ENCODE measurements at places on chromosomes 6 and 20.

DNA sequence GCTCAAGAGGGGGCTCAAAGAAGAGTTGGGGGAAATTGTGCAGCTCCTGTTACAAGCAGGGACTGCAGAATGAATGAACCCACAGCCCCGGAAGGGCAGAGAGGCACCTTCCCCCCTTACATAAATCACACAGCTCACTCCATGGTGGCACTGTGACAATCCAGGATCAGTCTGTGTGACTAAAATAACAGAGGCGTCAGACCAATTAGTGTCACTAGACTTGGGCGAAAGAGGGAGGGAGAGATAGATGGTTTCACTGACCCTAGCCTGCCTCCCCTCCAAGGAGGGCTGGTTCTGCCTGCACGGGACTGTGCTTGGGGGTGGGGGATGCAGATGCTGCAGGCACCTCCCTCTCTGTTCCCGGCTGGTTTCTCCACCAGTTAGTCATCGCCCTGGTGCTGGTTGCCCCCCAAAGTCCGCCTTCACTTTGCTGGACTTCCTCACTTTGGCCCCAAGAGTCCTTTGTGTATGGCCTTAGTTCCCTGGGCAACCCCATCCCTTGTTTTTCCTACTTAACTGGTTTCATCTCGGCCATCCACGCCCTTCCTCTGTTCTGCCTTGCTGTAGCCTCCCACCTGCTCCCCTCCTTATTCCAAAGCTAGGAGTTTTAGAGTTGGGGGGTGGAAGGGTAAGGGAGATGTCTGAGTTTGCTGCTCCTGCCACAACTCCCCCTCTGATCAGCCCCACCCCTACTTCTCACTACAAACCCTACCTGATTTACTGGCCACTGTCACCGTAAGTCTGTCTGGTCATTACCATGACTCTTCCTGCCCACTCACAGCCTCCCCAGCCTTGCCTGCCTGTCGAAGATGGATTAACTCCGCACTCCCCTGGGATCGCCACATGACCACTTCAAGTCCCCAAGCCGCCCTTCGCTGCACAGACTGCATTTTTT, 17.7 kb downstream of the CCDC167 start:
- no peak for DNase-seq

DNA sequence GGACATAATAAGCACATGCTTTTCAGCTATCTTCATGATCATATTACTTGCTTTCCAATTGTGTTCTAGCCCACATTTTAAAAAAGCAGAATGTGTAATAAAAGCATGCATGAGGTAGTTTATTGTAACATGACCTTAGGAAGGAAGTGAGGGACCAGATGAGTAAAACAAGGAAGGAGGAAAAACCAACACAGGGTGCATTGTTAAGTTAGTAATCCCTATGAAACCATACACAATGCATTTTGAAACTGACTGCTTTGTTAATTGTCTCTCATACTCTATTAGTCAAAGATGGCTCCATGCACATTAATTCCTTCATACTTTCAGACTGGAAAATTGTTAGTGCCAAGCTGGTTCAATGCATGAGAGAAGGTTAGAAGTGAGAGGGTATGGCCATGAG, 37.7 kb upstream of the CENPW start:
- DNase-seq, result no peak

DNA sequence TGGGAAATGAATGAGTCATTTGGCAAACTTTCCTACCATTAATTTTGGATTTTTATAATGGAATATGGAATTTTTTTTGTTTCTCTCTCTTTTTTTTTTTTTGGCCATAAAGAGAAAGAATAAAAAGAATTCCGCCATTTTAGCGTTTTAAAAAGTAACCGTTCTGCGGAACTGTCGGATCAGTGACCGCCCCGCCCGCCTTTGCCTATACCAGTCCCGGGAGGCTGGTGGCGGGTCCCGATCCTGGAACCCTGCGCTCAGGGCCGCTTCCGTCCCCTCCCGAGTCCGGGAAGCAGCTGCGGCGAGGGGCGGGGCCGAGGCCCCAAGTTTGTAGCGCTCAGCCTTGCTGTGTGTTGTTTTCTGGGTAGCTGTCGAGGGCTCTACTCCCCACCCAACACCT, 609 bp downstream of the L3MBTL1 start:
- DNase-seq, result no peak

DNA sequence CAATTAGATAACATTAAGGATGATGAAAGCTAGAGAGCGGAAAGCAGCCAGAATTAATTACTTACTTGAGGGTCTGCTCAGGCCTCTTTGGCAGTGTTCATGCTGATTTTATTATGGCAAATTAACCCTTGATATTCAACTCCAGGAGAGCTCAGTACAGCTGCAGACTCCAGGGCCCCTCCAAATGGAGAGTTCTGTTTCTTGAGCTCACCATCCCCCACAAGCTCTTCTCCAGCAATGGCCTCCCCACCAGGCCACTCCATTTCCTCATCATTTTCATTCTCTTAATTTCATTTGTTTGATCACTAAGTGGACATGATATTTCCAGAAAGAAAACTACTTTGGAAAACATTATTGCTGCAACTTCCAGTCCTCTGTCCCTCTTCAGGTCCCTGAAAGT, 513.3 kb upstream of the NOX3 start:
- DNase-seq, result no peak

DNA sequence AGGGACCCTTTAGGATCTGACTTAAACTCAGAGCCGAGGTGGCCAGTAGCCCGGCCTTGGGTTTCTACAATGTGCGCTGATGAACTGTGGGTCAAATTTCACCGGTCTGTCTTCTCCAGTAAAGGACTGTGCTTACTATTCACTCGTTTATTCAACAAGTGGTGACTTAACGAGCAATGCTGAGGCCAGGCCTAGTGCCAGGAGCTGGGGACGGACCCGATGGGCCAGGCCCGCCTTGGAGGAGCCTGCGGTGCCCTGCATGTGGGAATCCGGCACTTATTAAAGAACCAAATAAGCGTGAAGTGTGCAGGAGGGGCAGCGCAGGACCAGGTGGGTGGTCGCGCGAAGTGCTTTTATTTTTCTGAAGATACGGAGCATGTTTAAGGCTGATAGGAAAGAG, 24.0 kb downstream of the CTCFL start:
- DNase-seq, result no peak

DNA sequence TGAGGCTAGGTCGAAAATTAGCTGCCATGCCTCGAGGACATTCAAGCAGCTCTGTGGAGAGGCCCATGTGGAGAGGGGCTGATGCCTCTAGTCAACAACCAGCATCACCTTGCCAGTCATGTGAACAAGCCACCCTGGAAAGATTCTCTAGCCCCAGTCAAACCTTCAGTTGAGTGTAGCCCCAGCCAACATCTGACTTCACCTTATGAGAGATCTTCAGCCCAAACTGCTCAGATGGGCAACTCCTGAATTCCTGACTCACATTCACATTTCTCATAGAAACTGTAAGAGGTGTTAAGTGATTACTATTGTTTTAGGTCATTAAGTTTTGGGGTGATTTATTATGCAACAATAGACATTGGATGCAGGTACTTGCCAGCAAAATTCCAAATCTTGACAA, 44.9 kb downstream of the GJA10 start:
- no peak for DNase-seq

GRCh38 chr20:43776691-43777090, 49.9 kb upstream of the GTSF1L start:
- DNase-seq, result no peak

- DNase-seq, result no peak
Measured at GRCh38 chr20:44364068-44364467, 8.6 kb downstream of the HNF4A start.

- DNase-seq, result no peak
Measured at GRCh38 chr6:89932245-89932802, 38.1 kb downstream of the GJA10 start.

GRCh38 chr20:31704225-31705119, 18.2 kb downstream of the BCL2L1 start:
- DNase-seq, result no peak

DNA sequence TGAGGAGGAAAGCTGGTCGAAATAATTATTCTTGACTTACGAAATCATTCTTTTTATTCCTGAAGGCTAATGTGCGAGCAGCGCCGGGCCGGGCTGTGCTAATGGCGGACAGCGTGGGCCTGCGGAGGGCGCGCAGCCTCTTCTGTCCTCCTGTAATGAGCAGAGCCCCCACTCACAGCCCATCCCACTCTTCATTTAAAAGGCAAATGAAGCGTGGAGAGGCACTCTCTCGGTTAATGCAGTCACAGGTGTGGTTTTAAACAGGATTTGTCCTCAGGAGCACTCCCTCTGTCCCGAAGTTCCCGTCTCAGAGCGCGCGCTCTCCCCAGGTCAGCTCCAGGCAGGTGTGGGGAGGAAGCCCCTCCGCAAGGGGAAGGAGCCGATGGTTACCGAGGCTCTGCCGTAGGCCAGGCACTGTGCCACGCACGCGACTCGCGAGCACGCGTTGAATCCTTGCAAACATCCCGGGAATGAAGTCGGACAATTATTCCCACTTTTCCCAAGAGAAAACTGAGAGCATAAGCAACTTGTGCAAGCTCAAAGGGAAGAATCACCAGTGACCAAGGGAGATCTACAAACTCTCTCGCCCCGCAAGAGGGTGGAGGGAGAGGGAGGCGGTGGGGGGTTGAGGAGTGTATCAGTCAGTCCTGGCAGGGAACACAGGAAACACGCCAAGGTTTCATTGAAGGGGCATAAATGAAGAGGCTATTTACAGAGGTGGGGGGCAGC, 35.5 kb upstream of the ZFAND3 start:
- no peak for DNase-seq

GRCh38 chr6:40427196-40427595, 160.0 kb downstream of the LRFN2 start:
- DNase-seq, result no peak

DNA sequence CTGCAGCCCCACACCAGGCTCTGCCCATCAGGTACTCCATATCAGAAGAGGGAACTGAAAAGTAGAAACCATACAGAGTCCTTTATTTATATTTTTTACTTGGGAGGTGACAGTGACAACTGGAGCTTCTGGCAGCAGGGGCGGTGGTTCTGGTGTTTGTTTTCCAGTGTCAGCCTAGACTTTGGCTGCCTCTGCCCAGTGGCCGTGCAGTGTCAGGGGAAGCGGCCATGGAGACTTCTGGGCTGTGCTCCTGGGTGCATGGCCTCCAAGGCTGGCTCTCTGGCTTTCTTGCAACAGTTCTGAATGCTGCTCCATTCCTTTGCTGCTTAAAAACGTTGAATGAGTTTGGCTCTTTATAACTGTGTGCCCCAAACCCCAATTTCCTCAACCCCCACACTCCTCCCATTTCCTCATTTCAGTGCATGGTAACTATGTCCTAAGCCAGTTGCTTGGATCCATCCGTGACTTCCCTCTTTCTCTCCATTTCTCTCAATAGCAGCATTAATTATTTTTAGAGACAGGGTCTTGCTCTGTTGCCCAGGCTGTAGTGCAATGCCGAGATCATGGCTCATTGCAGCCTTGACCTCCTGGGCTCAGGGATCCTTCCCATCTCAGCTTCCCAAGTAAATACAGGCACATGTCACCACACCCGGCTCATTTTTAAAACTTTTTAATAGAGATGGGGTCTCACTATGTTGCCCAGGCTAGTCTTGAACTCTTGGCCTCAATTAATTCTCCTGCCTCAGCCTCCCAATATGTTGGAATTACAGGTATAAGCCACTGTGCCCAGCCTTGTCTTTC, 141.1 kb upstream of the SGK1 start:
- no peak for DNase-seq

DNA sequence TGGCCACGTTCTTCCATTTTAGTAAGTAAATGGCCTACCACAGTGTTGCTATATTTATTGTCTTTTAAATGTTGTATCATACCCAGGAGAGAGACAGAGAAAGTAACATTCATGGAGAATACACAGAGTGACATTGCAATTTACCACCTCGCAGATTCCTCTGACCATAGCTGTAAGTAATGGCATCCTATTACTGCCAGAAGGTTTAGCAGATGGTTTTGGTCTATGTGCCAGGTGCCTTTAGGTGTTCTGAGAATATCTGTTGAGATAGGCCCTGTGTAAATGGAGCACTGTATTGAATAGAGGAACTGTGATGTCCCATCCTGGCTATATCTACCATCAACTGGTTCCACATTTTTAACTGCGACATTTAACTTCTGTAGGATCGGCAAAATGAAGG, 559.6 kb downstream of the KIF16B start:
- DNase-seq, result no peak

GRCh38 chr6:107132330-107132954, 17.1 kb upstream of the BEND3 start:
- no peak for DNase-seq

DNA sequence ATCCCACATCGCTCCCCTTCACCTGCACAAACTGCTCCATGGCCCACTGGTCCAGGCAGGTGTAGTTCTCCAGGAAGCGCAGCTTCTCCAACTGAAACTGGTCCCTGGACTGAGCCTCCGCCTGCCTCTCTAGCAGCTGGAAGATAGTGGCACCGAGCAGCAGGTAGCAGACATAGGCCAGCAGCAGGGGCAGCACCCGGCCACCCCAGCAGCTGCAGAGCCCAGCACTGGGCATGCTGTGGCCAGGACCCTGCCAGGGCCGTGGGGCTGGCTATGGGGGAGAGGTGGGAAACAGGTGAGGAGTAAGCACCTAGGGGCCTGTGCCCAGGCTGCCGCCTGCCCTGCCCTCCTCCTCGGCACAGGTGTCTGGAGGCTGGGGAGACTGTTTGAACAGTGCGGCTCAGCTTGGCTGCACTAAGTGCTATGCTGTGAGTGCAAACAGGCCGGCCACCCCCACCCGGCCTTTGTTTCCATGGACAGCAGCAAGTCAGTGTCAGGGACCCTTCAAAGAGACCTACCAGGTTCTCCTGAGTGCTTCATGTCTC, at the start of gene KCNK16:
Gene KCNK16, minus strand, starts transcription at position 397 of the 545 bp plus-strand sequence. Its CDS starts 162 bp downstream, at position 235.
- no peak for DNase-seq

DNA sequence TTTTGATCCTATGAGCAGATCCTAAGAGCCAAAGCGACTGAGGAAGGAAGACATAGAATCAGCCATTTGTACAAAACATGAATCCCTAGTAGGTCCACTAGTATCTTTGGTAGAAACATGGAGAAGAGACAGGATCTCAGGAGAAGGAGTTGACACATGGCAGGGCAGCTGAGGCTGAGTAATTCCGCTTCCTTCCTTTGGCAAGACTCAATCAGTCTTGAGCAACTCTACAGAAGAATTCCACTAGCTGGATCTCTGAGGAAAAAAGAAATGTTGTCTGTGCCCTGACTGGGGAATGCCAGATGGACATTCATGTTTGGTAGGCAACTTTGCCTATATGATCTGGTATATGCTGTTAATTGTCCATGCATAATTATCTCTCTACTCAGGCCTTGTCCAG, 35.3 kb downstream of the ESR1 start:
- no peak for DNase-seq

- DNase-seq, result no peak
Measured at GRCh38 chr6:69848552-69848951, 17.8 kb upstream of the COL19A1 start.

- no peak for DNase-seq
Measured at GRCh38 chr20:4560667-4561066, 161.0 kb upstream of the PRND start.

GRCh38 chr6:34514593-34515472, 41.3 kb downstream of the SPDEF start:
- no peak for DNase-seq

DNA sequence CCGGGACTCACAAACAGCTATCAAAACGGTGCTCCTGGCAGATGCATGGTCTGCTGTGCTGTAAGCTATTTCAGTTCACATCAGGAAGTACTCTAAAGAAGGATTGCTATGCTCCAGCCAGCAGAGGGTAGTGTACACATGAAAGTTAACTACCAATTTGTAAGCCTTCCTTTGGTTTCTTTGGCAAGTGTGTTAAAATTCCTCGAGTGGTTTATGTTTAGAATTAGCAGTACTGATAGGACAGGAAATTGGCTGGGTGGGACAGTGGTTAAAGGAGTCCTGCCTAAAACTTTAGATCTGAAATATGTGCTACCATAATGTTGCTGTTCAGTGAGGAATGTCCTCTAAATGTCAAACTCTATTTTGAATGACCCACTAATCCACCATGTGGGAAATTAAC, 47.4 kb downstream of the TRMT11 start:
- DNase-seq, result no peak

GRCh38 chr20:56750430-56750829, 121.3 kb downstream of the TFAP2C start:
- DNase-seq, result no peak
